Stromal cell of bone marrow (primary cell): ENCODE measurements at places on chromosomes 6 and 20.

DNA sequence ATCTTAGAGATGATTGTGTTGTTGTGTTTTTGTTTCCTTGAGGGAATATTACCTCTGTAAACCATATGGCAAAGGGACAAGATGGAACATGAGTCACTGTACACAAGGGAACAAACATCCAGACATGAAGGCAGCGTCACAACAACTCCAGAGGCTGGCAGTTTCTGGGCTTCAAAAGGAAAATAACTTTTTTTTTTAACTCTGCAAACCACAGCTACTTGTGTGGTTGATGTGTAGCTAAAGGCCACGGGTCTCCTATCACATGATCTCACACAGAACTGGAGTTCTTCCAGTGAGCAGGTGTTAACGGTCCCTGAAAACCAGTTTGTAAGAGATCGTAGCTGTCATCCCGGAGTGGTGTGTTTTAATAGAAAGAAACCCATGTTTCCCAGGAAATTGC, 33.2 kb upstream of the HBS1L start:
- no peak for DNase-seq

- DNase-seq, result no peak
Observed at GRCh38 chr20:49291200-49291599, 13.3 kb upstream of the ZNFX1 start.

DNA sequence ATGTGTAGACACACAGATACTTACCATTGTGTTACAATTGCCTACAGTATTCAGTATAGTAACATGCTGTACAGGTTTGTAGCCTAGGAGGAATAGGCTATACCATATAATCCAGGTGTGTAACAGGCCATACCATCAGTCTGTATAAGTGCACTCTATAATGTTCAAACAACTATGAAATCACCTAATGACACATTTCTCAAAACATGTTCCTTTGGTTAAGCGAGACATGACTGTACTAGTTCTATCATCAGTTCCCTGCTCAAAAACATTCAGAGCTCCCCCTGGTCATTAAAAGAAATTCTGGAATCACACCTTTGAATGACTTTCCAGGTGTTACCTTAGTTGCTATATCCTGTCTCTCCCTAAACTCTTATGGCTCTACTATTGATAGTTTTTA, 70.4 kb upstream of the SLC2A12 start:
- DNase-seq, result no peak

- DNase-seq, result no peak
Observed at GRCh38 chr6:150711584-150712504, 112.2 kb downstream of the PLEKHG1 start.

DNA sequence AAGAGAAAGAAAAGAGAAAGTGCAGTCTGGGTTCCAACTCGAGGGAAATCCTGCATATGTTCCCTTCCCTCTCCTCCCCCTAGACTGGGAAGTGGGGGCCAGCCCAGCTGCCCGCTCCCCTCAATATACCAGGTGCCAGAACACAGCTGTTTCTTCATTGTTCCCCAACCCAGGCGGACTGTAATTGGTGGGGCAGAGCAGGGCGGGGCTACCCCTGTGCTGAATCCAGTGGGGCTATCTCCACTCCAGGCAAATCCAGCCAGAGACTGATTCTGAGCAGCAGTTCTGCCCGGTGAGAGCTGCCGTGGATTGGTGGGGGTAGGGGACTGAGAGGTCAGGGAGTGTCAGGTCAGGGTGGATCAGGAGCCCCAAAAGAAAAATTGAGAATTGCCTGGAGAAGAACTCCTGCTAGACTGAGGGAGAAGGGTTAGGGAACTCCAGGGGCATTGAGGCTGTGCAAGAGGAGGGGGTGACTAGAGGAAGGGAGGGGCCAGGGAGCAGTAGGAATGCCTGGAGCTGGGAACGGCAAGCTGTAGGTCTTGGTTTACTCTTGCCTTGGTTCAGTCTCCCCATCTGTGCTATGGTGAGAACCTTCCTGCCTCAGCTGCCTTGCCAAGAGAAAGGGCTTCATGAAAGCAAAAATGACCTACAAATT, at the start of gene MYMX:
TSS of gene MYMX (plus strand) at position 250 of the 655 bp plus-strand sequence. CDS start 546 bp downstream, outside the sequence.
- no peak for DNase-seq

- DNase-seq, result no peak
Observed at GRCh38 chr6:27579973-27580372, 107.1 kb upstream of the ZNF184 start.

- DNase-seq, result no peak
Observed at GRCh38 chr6:11245381-11246256, 13.2 kb upstream of the NEDD9 start.

- DNase-seq, result no peak
Observed at GRCh38 chr6:96809119-96809518, 28.2 kb downstream of the GPR63 start.
